Type B pancreatic cell (in vitro differentiated cells): ENCODE measurements at places on chromosomes 16 and 17. TPM values are rescaled to one million over a fixed set of nuclear protein-coding genes. Genes with fewer than 3 reads are reported as not detected.

BAIAP3 gene
- total RNA-seq = 5.0 and 6.9 TPM in 2 replicates

PRR35 gene
- 0.12 TPM in 2 replicates for total RNA-seq

KRTAP17-1 gene
- total RNA-seq = not detected in 2 replicates

NRN1L gene
- 0.80 and 1.1 TPM in 2 replicates for total RNA-seq

SLC7A5 gene
- total RNA-seq = 40.4 and 51.2 TPM in 2 replicates

KRTAP9-2 gene
- total RNA-seq = not detected in 2 replicates

MYH1 gene
- total RNA-seq = not detected in 2 replicates

TAC4 gene
- not detected in 2 replicates for total RNA-seq

KCNJ16 gene
- 6.2 and 13.5 TPM in 2 replicates for total RNA-seq

ZFP3 gene
- 0.53 and 2.3 TPM in 2 replicates for total RNA-seq

NR1D1 gene
- 5.7 and 9.5 TPM in 2 replicates for total RNA-seq

GRCh38 chr17:7929158-7930023 is at the start of gene KCNAB3:
TSS of gene KCNAB3 (minus strand) at chr17:7929856. CDS start at chr17:7929435, 421 bp downstream.
- H3K4me3 ChIP-seq = peak within 1 kb of the TSS; percentile 100
- DNase-seq = no peak
- H3K4me1 ChIP-seq = peaks cover 35% of the 10 kb centered on the region
- peaks cover 24% of the 10 kb centered on the region for H3K27me3 ChIP-seq

GRCh38 chr17:38453951-38454421 is 25.7 kb downstream of the ARHGAP23 start:
- H3K36me3 ChIP-seq = peaks cover 14% of the 10 kb centered on the region
- DNase-seq = no peak
- H3K27ac ChIP-seq = peak overlapping the region; percentile 95
- peak overlapping the region; percentile 90 for H3K4me3 ChIP-seq

DNA sequence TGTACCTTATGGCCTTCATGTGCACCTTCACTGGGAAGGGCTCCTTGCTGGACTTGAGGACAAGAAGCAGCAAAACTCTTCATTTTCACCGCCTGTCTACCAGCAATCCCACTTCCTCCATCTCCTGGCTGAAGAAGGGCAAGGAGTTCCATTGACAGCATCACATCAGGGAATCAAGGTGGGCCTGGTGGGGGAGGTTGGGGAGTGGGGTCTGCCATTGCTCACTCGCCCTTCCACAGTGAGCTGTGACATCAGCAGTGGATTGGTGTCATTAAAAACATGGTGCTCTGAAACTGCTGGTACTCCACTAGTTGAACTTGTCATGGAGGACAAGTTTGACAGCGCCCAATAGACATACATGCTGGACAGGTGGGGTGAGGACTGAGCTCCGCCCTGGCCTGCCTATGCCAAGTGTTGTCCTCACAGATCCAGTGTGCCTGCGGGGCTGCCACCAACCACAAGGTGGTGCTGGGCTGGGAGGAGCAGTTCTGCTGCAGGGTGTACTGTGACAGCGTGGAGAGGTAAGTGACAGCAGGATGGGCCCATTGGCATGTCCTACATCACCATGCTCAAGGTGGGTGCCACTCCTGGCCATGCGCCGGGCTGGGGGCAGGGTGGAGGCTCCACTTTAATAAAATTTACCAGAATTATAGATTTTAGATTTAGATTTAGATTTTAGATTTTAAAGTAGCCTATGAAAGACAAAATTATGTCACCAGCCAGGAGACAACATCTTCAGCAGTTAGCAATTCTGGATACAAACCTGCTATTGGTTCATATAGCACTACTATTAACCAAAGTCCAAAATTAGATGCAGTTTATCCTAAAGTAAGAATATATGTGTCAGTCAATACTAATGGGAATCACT is 1729.1 kb downstream of the TP53TG3F start:
- no peaks in the 10 kb centered on the region for H3K27me3 ChIP-seq
- no peaks in the 10 kb centered on the region for H3K36me3 ChIP-seq
- DNase-seq = no peak
- H3K4me3 ChIP-seq = no peak overlapping the region
- no peak overlapping the region for H3K27ac ChIP-seq

GRCh38 chr17:77288115-77288619 is 147.4 kb downstream of the SEC14L1 start:
- peaks cover 30% of the 10 kb centered on the region for H3K4me1 ChIP-seq
- H3K27me3 ChIP-seq = peaks cover 7% of the 10 kb centered on the region
- no peaks in the 10 kb centered on the region for H3K36me3 ChIP-seq
- peak overlapping the region; percentile 92 for H3K27ac ChIP-seq

DNA sequence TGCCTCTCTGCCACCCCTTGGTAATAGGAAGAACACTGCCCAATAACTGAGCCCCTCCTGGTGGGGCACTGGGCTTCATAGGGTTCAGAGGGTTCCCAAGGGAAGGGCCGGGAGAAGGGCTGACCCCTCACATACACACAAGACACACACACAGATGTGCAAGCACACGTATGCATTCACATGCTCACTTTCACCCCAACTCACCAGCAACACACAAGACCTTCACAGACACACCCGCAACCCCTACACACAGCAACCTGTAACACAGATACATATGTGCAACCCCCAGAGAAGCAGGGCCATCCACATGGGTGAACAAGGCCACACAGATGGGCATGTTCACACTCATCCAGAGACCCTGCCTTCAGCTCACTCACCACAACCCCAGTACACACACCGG is 225.1 kb downstream of the ZNF423 start:
- DNase-seq = peak; percentile 36
- H3K27me3 ChIP-seq = no peaks in the 10 kb centered on the region
- H3K36me3 ChIP-seq = peaks cover 11% of the 10 kb centered on the region
- H3K4me3 ChIP-seq = no peak overlapping the region
- H3K4me1 ChIP-seq = peaks cover 19% of the 10 kb centered on the region

- peaks cover 6% of the 10 kb centered on the region for H3K4me1 ChIP-seq
- peak overlapping the region; percentile 79 for H3K4me3 ChIP-seq
- no peaks in the 10 kb centered on the region for H3K36me3 ChIP-seq
- H3K27me3 ChIP-seq = peaks cover 57% of the 10 kb centered on the region
Observed at GRCh38 chr17:79814127-79814973, 17.5 kb upstream of the CBX8 start.

DNA sequence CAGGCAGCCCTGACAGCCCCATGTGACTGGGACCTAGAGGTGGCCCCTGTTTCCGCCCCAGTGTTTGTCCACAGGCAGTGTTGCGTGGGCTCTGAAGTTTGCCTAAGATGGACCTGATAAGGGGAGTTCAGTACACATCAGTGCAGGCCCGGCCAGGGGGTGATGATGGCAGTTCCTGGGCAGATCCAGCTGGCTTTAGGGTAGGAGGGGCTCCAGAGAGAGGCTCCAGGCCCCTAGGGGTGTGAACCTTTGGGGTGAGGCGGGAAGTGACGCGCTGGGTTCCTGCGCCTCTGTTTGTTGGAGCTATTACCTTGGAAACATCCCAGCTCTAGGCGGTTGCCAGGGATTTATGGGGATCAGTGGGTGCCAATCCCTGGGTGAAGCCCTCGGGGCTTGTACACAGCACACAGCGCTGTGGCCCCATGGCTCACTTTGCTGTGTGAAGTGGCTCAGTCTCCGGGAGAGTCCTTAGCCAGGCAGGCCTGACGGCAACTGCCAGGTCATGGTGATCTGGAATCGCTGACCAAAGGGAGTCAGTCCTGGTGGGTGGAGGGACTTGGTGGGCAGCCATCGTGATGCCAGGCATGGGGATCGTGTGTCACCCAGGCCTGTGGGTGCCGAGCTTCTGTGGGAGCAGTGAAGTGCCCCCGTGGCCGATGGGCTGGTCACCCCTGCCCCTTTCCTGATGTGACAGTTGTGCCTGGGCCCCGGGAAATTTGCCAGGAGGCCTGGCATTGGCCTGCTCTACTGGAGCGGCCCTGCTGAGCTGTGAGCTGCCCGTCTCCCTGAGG is 146.1 kb downstream of the SEC14L1 start:
- peak overlapping the region; percentile 72 for H3K4me3 ChIP-seq
- peaks cover 15% of the 10 kb centered on the region for H3K27me3 ChIP-seq

DNA sequence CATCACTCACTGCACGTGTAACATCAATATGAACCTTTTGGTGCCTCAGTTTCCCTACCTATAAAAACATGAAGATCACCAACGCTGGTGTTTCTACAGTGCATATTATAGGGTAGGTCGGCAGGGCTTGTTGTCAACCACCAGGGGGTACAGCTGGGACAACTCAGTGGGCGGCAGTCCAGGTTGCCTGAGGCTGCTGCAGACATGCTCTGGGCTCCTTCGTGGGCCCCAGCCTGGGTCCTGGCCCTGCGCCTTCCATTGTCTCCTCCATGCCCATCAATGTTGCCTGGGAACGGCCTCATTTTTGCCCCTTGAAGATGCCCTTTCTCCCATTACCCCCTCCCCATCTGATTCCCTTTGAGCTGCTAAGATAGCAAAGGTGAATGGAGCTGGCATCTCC is 89.8 kb downstream of the GSG1L start:
- no peaks in the 10 kb centered on the region for H3K36me3 ChIP-seq
- H3K27ac ChIP-seq = no peak overlapping the region
- H3K4me3 ChIP-seq = no peak overlapping the region
- peaks cover 12% of the 10 kb centered on the region for H3K27me3 ChIP-seq
- no peak for DNase-seq

GRCh38 chr17:82679586-82680465 is 18.7 kb downstream of the RAB40B start:
- H3K4me1 ChIP-seq = peaks cover 4% of the 10 kb centered on the region
- H3K27me3 ChIP-seq = no peaks in the 10 kb centered on the region
- DNase-seq = no peak
- peaks cover 4% of the 10 kb centered on the region for H3K36me3 ChIP-seq
- no peak overlapping the region for H3K4me3 ChIP-seq
- no peak overlapping the region for H3K27ac ChIP-seq

DNA sequence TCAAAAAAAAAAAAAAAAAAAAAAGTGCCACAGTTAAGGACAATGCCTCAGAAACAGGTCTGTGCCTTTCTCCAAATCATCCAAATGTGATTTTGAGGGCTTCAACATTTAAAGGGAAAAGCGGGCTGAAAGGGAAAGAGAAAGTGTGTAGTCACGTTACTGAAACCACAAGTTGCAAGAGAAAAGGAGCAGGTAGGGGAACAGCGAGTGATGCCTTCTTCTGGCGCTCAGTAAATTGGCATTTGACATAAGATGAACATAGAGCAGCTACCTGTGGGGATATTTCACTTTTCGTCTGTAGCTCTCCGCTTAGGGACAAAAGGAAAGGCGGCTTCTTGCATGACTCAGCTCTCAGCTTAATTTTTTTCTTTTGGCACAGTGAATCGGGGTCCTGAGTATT is 11.1 kb downstream of the CMTM2 start:
- no peaks in the 10 kb centered on the region for H3K27me3 ChIP-seq
- no peak for DNase-seq
- no peak overlapping the region for H3K27ac ChIP-seq
- H3K36me3 ChIP-seq = no peaks in the 10 kb centered on the region
- H3K4me1 ChIP-seq = peaks cover 4% of the 10 kb centered on the region

- no peak overlapping the region for H3K27ac ChIP-seq
- peak overlapping the region; percentile 19 for H3K4me3 ChIP-seq
- H3K4me1 ChIP-seq = peaks cover 66% of the 10 kb centered on the region
- no peak for DNase-seq
- H3K36me3 ChIP-seq = peaks cover 3% of the 10 kb centered on the region
Observed at GRCh38 chr17:57442401-57442823, 186.1 kb downstream of the MSI2 start.

DNA sequence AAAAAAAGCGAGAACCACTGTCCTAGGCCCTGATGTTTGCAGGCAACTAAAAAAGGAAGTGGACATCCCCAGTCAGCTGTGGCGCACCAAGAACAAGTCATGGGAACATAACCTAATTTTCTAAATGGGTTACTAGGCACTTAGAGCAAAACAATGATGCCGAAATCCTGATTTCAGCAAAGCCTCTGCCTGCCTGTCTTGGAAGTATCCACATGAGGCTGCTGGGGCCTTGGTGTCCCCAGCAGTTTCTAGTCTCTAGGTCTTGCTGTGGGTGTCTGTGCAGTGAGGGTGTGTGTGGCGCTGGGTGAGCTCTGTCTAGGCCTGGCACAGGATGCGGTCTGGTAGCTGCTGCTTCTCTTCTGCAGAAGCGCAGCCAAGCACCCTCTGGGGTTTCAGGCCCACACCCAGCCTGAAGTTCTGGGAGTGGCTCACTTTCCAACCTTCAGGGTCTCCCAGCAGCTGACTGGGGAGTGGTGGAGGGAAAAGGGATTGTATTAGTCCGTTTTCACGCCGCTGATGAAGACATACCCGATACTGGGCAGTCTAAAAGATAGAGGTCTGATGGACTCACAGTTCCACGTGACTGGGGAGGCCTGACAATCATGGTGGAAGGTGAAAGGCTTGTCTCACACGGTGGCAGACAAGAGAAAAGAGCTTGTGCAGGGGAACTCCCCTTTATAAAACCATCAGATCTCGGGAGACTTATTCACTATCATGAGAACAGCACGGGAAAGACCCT is 21.1 kb downstream of the STH start:
- H3K36me3 ChIP-seq = peaks cover 13% of the 10 kb centered on the region
- no peak overlapping the region for H3K4me3 ChIP-seq
- no peak for DNase-seq
- no peaks in the 10 kb centered on the region for H3K4me1 ChIP-seq

GRCh38 chr16:70433458-70434103 is 5.3 kb downstream of the ST3GAL2 start:
- H3K4me1 ChIP-seq = peaks cover 55% of the 10 kb centered on the region
- peak overlapping the region; percentile 68 for H3K4me3 ChIP-seq
- peak overlapping the region; percentile 2 for H3K27ac ChIP-seq
- H3K27me3 ChIP-seq = peaks cover 5% of the 10 kb centered on the region
- DNase-seq = no peak
- no peaks in the 10 kb centered on the region for H3K36me3 ChIP-seq

DNA sequence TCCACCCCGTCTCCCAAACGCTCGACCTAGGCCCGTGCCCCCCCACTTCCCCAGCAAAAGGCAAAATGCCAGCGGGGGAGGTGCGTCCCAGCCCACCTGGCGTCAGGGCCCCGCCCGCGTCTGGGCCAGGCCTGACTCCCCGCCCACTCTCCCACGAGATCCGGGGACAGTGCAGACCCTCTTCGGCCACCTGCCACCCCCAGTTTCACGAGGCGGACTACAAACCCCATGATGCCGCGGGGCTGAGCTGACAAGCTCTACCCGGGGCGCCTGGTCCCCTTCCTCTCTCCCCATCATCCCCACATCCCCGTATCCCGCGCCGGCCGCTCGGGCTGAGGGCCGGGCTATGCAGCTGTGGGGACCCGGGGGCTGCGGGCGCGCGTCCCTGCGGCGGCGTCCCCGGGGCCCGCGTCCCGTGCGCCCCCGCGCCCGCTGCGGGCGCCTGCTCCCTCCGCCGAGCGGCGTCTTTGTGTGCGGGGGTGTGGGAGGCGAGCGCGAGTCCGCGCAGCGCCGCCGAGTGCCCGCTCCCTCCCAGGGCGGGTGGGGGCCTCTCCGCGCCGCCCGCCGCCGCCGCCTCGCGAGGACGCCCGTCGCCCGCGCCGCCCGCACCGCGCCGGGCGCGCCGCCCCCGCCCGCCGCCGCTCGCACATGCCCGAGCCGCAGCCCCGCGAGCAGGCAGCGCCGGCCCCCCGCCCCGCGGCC is at the start of gene ANKRD13B:
Gene ANKRD13B, plus strand, starts transcription at position 283 of the 702 bp plus-strand sequence. CDS start 490 bp downstream, outside the sequence.
- no peaks in the 10 kb centered on the region for H3K27me3 ChIP-seq
- no peaks in the 10 kb centered on the region for H3K36me3 ChIP-seq
- H3K27ac ChIP-seq = peak within 1 kb of the TSS; percentile 94
- H3K4me1 ChIP-seq = peaks cover 39% of the 10 kb centered on the region
- no peak for DNase-seq
- peak within 1 kb of the TSS; percentile 90 for H3K4me3 ChIP-seq

- no peak overlapping the region for H3K27ac ChIP-seq
- peaks cover 45% of the 10 kb centered on the region for H3K4me1 ChIP-seq
- DNase-seq = no peak
- H3K27me3 ChIP-seq = no peaks in the 10 kb centered on the region
- H3K36me3 ChIP-seq = peaks cover 4% of the 10 kb centered on the region
Observed at GRCh38 chr17:77364941-77365583, 224.3 kb downstream of the SEC14L1 start.

GRCh38 chr16:85149776-85150175 is 37.5 kb upstream of the CIBAR2 start:
- H3K4me1 ChIP-seq = peaks cover 38% of the 10 kb centered on the region
- no peak overlapping the region for H3K27ac ChIP-seq
- H3K4me3 ChIP-seq = no peak overlapping the region
- no peak for DNase-seq
